ENCODE measurements at places on chromosomes 1 and 21. TPM values are rescaled to one million over a fixed set of nuclear protein-coding genes. Genes with fewer than 3 reads are reported as not detected.
A peak's percentile ranks its signal among the peaks of the same experiment; 100 is the strongest.

- H3K27me3 ChIP-seq = no peaks in the 10 kb centered on the region
- no peak overlapping the region for H3K27ac ChIP-seq
- peak; percentile 79 for DNase-seq
- H3K36me3 ChIP-seq = no peaks in the 10 kb centered on the region
- H3K4me1 ChIP-seq = no peaks in the 10 kb centered on the region
Observed at GRCh38 chr1:212928323-212929291, 21.7 kb upstream of the VASH2 start.

GRCh38 chr21:38396325-38396724 lies 102.0 kb downstream of the ERG start:
- H3K4me1 ChIP-seq = no peaks in the 10 kb centered on the region
- H3K27me3 ChIP-seq = no peaks in the 10 kb centered on the region
- no peak overlapping the region for H3K4me3 ChIP-seq

DNA sequence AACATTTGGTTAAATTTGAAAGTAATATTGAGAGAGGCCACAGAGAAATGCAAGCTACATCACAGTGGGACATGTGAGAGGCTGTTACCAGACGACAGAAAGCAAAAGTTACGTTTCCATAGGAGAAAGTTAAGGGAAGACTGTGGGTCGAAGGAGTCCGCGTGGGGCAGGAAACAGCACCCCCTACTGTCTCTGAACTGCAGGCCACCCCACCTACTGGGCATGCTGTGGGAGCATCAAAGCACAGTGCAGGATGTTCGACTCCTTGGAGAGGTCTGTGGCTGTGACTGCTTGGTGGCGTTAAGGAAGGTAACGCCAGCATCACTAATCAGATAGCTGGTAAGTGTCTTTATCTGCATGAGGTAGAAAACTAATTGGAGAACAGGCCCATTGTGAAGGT lies 123.9 kb downstream of the PTBP2 start:
- no peak for DNase-seq
- H3K27me3 ChIP-seq = no peaks in the 10 kb centered on the region

- H3K4me3 ChIP-seq = no peak overlapping the region
- DNase-seq = no peak
- no peaks in the 10 kb centered on the region for H3K36me3 ChIP-seq
- H3K27me3 ChIP-seq = no peaks in the 10 kb centered on the region
- peaks cover 39% of the 10 kb centered on the region for H3K4me1 ChIP-seq
- no peak overlapping the region for H3K27ac ChIP-seq
Observed at GRCh38 chr1:1371364-1371745, 3.7 kb downstream of the AURKAIP1 start.

- peak overlapping the region; percentile 69 for H3K4me3 ChIP-seq
- H3K27me3 ChIP-seq = no peaks in the 10 kb centered on the region
- H3K36me3 ChIP-seq = peaks cover 29% of the 10 kb centered on the region
- DNase-seq = no peak
- peaks cover 59% of the 10 kb centered on the region for H3K4me1 ChIP-seq
Observed at GRCh38 chr1:153775458-153776327, 486 bp downstream of the SLC27A3 start.

DNA sequence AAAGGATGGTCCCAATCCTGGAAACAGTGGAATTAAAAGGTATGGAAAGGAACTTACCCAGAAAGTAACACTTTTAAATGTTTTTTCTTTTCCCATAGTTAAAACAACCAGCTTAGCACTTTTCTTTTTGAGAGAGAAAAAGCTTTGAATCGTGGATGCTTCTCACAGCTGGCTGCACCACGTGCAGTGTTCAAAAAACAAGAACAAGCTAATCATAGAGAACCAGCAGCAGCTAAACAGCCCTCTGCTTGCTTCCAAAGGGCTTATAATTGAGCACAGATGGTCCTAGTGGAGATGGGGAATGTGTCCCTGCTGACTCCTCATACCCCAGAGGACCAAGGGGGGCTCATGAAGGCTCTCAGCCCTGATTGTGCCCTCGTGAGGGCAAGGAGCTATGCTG lies 26.4 kb downstream of the UTP25 start:
- no peak for DNase-seq
- H3K4me1 ChIP-seq = no peaks in the 10 kb centered on the region
- no peaks in the 10 kb centered on the region for H3K36me3 ChIP-seq
- no peak overlapping the region for H3K4me3 ChIP-seq
- no peaks in the 10 kb centered on the region for H3K27me3 ChIP-seq

DNA sequence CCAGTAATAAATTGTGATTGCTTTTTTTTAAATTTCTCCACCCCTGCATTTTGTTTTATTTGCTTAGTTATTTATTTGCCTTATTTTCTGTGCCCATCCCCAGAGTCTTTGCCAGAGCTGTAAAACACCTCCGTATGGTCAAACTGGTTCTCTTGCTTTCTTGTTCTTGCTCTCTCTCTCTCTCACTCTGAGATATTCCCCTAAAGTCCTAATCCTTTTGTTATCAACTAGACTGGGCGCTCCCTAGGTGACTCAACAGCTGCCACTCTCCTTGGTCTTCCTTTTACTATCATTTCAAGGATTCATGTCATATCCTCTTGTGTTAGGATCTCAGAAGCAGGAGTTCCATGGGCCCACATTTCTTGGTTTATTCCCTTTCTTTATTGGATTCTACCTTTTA lies 160.0 kb downstream of the PRDM2 start:
- no peak overlapping the region for H3K27ac ChIP-seq
- no peak overlapping the region for H3K4me3 ChIP-seq
- no peak for DNase-seq

DNA sequence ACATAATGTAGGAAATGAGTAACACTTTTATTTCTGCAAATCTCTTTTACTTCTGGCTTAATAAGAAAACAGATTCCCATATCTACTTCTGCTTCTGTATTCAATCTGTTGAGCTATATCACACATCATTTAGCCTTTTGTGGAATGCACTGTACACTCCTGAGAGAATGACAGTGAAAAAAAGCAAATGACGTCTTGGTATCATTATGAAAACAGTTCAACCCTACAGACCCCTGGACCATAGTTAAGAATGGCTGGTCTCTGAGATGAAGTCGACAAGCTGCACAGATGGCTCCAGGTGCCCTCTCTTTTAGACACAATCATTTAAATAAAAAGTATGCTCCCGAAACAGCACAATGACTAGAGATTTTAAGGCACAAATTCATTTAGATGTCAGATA lies 247.0 kb downstream of the RERE start:
- H3K27me3 ChIP-seq = no peaks in the 10 kb centered on the region
- no peaks in the 10 kb centered on the region for H3K36me3 ChIP-seq
- H3K4me3 ChIP-seq = no peak overlapping the region

DNA sequence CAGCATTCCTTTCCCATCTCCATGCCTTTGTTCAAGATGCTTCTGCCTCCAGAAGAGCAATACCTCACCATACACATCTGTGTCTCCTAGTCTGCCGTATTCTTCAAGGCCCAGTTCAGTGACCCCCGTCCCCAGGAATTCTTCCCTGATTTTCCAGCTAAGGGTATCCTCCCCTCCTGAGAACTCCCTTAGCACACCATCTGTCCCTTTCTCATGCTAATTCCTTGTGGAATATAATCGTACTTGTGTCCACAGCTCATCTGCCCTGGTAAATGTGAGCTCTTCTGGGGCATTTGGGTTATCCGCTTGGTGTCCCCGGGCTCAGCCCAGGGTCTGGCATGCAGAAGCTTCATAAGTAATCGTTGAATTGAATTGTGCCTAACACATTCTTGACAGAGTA lies 40.9 kb downstream of the BEND5 start:
- DNase-seq = no peak
- no peak overlapping the region for H3K4me3 ChIP-seq
- no peaks in the 10 kb centered on the region for H3K27me3 ChIP-seq
- H3K27ac ChIP-seq = no peak overlapping the region
- H3K4me1 ChIP-seq = no peaks in the 10 kb centered on the region
- no peaks in the 10 kb centered on the region for H3K36me3 ChIP-seq

- no peaks in the 10 kb centered on the region for H3K4me1 ChIP-seq
- no peak overlapping the region for H3K4me3 ChIP-seq
- no peaks in the 10 kb centered on the region for H3K36me3 ChIP-seq
- peak; percentile 25 for DNase-seq
- no peak overlapping the region for H3K27ac ChIP-seq
Observed at GRCh38 chr1:175889848-175890247, 146.5 kb upstream of the TNR start.

DNA sequence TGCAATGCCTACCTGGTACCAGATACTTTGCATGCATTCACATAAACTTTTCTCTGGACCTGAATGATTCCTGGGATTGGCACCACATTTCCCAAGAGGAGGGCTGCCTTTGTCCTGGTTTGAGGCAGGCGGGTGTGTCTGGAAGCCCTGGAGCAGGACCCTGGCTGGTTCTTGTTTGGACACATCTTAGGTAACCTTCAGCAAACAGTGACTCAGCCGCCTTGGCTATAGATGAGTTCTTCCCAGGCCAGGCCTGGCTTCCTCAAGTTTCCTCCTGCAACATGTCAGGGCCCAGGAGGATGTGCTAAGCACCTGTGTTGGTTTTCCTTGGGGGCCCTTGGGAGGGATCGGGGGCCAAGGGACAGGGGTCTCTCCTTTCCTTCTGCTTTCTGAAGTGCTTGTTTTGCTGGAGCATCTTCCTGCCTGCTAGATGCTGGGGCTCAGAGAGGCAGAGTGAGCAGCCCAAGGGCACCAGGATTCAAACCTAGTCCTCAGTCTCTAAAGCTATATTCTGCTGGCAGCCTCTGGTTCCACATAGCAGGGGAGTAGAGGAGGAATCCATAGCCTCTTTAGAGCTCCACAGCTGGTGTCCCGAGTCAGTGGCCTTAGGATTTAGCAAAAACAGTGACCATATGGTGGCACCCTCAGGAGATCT lies 38.2 kb downstream of the PAX7 start:
- H3K4me3 ChIP-seq = no peak overlapping the region
- H3K27me3 ChIP-seq = no peaks in the 10 kb centered on the region
- no peak overlapping the region for H3K27ac ChIP-seq
- no peak for DNase-seq

GRCh38 chr1:185526344-185527307 lies 207.6 kb upstream of the HMCN1 start:
- H3K27ac ChIP-seq = no peak overlapping the region
- no peak overlapping the region for H3K4me3 ChIP-seq
- DNase-seq = no peak

Gene KCNJ9
- not detected for total RNA-seq

Gene RAB25
- 52.1 TPM for total RNA-seq

Gene LHX4
- total RNA-seq = 0.98 TPM

Gene LAD1
- total RNA-seq = 91.8 TPM
